NCI-H510A (cell line): ENCODE measurements at places on chromosomes 3 and 15.

DNA sequence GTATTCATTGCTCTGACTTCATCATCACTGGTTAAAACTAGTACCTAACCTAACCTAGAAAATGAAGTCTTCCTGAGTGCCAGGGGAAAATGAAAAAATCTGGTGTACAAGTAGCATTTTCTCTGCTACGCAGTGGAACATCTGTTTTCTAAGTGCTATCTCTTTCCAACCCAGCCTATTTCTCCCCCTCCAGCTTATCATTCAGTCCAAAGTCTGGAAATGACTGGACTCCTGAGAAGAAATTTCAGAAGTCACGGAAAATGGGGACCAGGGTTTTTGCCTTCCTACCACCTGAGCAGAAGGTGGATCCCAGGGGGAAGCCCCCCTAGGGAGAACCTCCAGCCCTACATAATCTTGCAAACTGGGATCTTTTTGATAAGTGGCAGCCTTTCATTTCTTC lies 9.6 kb upstream of the GLCE start:
- no peak for DNase-seq

GRCh38 chr3:157182879-157183278 lies 22.9 kb upstream of the CCNL1 start:
- no peak for DNase-seq

DNA sequence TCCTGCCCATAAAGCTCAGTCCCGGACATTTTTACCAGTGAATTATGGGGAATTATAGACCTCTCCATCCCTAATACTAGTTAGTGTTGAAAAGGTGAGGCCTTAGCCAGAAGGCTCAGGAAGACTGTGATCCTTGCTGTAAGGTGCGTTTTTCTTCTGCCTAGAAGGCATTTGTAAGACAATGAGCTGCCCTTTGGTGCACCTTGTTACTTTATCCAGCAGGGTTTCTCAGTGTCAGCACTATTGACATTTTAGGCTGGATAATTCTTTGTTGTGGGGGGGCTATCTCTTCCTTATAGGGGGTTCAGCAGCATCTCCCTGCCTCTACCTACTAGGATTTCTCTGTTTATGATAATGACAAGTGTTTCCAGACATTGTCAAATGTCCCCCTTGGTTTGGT lies 108.1 kb upstream of the ABHD17C start:
- DNase-seq, result no peak

GRCh38 chr3:40763807-40764206 lies 239.0 kb downstream of the ZNF621 start:
- DNase-seq, result no peak
